ENCODE measurements at places on chromosomes 7 and 10.

DNA sequence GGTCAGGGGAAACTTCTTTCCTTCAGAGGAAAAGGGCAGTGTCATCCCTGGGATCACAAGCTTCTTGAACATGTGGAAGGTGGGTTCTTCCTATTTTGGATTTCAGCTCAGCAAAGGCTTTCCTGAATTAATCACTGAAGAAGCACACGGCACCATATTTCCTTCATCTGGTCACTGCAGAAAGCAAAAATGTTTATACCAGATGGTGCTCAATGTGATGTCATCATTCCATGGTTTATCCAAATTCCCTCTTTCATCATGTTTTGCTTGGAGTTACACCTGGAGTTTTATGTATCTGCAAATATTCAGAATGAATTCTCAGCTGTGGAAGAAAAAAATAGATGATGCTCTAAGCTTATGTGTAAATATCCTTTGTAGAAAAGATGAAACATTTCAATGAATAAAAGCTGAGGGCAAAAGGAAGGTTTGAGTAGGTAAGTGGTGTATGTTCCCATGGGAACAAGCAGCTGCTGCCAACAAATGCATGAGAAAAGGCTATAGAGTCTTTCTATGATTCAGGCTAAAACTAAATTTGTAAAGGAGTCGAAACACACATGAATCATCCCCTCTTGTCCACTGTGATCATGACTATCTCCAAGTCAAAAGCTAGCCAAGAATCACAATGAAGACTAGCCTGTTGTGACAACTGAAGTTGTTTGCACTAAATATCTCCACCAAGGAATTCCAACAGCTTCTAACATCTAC, 26.9 kb upstream of the BPGM start:
- DNase-seq: no peak

- no peak for DNase-seq
Observed at GRCh38 chr7:131673576-131673975, 117.1 kb upstream of the PODXL start.

DNA sequence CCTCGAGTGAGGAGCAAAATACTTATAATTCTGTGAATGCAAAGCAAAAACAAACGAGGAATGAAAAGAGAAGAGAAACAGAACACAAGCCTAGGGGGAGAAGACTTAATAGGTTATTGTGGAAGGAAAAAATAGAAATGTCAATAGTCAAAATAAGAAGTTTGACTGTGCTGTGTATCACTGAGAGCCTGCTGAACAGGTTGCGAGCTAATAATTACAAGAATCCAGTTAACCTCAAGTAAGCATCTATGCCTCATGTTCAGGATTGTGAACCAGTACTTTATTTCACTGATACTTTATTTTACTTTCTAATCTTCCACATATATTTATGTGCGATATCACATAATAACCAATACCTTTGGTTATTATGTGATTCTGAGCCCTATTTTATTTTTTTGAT, 316.7 kb downstream of the OTUD1 start:
- DNase-seq: no peak

GRCh38 chr7:112723416-112723815, 66.8 kb downstream of the TMEM168 start:
- DNase-seq: no peak

GRCh38 chr10:47248386-47249090, 51.5 kb upstream of the GDF10 start:
- no peak for DNase-seq

Data from ELF-1 (cell line).